Stimulated activated CD4-positive, alpha-beta T cell treated with anti-CD3 and anti-CD28 coated beads, Interleukin-1b, Interleukin-23, amount 100 ng/mL, for 48 hours (primary cell): ENCODE measurements at places on chromosomes 1 and 21.
A peak's percentile ranks its signal among the peaks of the same experiment; 100 is the strongest.

- peak; percentile 84 for DNase-seq
These were observed 71.8 kb upstream of the ADAM30 start for GRCh38 chr1:119968068-119968492.

DNA sequence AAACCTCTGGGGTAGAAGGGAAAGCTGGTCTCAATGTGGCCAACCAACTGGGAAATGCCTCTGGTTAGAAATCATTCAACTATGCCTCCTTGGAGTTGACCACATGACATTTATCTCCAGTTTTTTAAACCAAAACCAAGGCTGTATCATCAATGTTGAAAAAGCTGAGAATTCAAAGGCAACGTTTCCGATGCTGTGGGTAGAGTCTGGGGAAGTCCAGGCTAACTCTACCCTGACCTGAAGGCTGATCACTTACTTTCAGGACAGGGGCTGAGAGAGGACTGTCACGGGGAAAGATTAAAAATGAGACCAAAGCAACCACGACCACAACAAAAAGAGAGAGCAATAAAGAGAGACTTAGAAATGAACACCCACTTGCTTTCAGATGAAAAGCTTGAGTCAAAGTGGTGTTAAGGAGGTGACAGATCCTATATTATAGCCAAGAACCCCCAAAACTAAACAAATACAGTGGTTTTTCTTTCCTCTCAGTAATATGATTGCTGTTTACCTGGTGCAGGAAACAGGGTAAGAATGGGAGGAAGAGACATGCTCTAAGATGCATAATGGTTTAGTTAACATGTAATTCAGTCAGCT lies 90.8 kb upstream of the TNFSF4 start:
- peak; percentile 53 for DNase-seq

GRCh38 chr1:25084407-25084806 lies 147.9 kb downstream of the SYF2 start:
- DNase-seq, result no peak

GRCh38 chr1:150550222-150551050 lies 1.2 kb downstream of the ADAMTSL4 start:
- DNase-seq, result no peak

DNA sequence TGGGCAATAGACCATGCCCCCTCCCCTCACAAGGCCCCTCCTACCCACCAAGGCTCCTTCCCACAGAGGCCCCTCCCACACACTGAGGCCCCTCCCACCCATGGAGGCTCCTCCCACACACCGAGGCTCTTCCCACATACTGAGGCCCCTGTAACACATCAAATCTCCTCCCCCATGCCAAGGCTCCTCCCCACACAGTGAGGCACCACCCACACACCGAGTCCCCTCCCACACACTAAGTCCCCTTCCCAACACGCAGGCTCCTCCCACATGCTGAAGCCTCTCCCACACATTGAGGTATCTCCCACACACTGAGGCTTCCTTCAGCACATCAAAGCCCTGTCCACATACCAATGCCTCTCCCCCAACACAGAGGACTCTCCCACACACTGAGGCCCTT lies 391.8 kb downstream of the CAMTA1 start:
- DNase-seq, result no peak

- no peak for DNase-seq
These were observed 430.8 kb upstream of the C1orf87 start for GRCh38 chr1:60504206-60504840.

GRCh38 chr1:171141688-171142415 lies 43.2 kb upstream of the FMO2 start:
- DNase-seq, result no peak

DNA sequence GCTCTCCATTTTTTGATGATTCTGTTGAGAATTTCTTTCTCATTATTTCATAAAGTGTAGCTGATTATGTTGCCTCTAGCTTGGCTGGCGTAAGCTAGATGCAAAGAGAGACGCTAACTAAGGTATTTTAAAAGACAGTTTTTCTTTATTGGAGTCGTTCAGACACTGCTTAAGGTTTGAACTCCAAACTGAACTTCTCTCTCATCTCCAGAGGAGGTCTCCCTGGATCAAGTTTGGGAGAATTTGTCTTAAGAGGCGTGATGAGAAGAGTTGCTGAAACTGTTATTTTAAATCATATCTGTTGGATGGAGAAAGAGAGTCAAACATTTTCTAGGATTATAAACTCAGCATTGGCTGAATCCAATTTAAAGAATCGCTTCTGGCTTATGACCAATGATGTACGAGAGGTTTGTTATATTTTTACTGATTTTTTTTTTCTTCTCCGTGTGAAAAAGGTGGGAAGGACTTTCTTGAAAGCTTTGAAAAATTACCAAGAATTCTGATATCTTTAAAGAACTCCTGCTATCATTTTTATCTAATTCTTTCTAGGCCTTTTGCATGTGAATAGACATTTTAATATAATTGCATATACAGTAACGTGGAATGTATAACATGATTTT lies 34.0 kb downstream of the MAP3K7CL start:
- DNase-seq, result no peak

DNA sequence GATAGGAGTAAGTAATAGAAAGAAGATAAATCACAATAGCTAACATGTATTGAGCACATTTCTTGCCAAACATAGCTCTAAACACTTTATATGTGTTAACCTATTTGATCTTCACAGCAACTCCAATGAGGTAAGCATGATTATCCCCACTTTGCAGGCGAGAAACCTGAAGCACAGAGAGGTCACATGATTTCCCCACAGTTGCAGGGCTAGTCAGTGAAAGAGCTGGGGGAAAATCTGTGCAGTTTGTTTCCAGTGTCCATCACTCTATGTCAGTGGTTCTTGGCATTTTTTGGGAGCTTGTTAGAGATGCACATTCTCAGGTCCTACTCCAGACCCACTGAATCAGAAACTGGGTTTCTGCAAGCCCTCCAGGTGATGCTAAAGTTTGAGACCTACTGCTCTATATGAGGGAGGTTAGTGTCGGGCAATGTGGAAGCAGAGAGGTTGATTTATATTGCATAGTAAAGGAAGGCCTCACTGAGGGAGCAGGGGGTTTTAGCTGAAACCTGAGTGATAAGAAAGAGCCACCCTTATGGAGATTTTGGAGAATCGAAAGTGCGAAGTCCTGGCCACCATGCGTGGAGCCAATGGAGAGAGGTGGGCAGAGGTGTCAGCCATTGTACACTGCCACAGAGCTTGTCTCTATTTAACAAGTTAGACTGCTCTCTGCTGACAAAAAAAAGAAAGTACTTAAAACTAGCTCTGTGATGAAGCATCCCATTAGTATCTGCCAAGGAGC lies 20.9 kb downstream of the MCOLN3 start:
- DNase-seq, result no peak

DNA sequence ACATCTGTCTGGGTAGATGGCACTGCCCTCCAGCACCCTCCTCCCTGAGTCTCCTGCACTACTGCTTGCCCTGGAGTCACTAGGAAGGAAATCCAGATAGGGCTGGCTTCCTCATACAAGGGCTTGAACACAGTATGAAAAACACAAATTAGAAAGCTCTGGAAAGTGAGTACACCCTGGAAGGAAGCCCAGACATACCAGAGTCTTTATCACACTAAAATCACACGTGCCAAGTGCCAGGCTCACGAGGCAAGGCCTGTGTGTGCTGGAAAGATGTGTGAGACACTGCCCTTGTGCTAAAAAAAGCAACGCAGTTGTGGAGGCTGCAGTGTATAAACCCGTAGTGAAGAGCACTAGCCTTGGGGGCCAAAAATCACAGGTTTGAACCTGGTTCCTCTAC lies 28.3 kb upstream of the S100A7 start:
- DNase-seq, result no peak

- DNase-seq, result no peak
These were observed 19.0 kb upstream of the TLCD4 start for GRCh38 chr1:95098196-95098595.

DNA sequence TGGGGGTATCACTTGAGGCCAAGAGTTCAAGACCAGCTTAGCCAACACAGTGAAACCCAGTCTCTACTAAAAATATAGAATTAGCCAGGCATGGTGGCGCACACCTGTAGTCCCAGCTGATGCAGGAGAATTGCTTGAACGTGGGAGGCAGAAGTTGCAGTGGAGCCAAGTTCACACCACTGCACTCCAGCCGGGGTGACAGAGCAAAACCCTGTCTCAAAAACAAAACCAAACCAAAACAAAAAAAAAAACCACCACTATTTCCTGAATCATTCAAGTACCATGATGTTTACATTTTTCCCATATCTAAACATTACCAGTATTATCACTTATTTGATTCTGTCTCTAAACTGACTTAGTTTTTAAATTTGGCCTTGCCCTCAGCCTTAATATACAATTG lies 29.5 kb downstream of the TUT4 start:
- no peak for DNase-seq

- DNase-seq, result no peak
These were observed 26.4 kb upstream of the SMYD3 start for GRCh38 chr1:246533371-246533905.
